ENCODE measurements at places on chromosomes 6 and 20.

DNA sequence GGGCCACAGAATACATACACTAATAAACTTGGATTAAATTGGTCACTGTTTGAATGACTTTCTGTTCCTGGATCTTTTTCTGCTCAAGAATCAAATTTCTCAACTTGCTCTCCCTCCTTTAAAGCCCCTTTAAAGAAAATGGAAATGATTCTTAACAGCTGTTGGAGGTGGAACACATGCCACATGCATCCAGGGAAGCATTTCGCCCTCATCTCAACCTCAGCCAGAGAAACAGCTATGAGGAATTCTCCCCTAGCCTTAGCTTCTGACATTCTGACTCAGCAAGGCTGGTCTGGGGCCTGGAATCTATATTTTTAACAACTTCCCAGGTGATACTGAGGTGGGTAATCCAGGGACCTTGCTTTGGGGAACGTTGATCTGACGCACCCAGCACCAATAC lies 263.4 kb upstream of the ECI2 start:
- no peaks in the 10 kb centered on the region for H3K36me3 ChIP-seq
- H3K4me3 ChIP-seq: no peak overlapping the region
- no peak overlapping the region for H3K27ac ChIP-seq

DNA sequence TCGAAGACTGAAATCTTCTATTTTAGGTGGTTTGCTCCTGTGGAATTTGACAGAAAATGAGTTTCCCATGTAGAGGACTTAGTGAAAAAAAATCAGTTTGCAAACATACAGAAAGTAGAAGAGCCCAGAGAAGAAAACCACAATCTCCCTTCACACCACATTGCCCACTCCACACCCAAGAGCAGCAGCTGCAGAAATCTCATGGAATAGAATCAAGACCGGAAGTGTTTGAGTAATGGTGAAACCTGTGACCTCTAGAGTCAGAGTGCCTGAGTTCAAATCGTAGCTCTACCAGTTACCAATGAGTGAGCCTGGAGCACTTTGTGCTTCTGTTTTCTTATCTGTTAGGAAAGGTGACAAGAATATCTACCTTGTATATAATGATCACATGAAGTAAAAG lies 4.6 kb downstream of the SIRPG start:
- no peak overlapping the region for H3K27ac ChIP-seq
- DNase-seq: no peak
- peaks cover 12% of the 10 kb centered on the region for H3K27me3 ChIP-seq
- no peak overlapping the region for H3K4me3 ChIP-seq
- H3K4me1 ChIP-seq: no peaks in the 10 kb centered on the region

DNA sequence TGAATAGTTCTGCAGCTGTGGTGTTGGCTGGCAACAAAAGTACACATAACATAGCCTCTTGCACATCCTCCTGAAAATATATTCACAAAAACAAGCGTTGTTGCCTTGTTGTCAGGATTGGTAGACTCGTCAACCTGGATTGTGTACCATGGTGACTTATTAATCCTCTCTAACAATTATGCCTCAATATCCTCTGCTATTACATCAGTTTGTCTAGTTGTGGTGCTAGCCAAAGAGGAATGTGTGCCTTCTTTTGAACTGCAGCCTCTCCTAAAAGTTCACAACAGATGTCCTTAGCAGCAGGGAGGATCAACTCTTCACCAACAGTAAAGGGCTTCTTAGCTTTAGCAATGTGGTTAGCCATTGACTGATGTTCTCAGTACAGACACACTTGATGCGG lies 3.6 kb upstream of the SF3B5 start:
- H3K27ac ChIP-seq: no peak overlapping the region
- H3K4me1 ChIP-seq: peaks cover 11% of the 10 kb centered on the region
- H3K4me3 ChIP-seq: no peak overlapping the region
- DNase-seq: no peak
- peaks cover 28% of the 10 kb centered on the region for H3K27me3 ChIP-seq
- peaks cover 5% of the 10 kb centered on the region for H3K36me3 ChIP-seq

DNA sequence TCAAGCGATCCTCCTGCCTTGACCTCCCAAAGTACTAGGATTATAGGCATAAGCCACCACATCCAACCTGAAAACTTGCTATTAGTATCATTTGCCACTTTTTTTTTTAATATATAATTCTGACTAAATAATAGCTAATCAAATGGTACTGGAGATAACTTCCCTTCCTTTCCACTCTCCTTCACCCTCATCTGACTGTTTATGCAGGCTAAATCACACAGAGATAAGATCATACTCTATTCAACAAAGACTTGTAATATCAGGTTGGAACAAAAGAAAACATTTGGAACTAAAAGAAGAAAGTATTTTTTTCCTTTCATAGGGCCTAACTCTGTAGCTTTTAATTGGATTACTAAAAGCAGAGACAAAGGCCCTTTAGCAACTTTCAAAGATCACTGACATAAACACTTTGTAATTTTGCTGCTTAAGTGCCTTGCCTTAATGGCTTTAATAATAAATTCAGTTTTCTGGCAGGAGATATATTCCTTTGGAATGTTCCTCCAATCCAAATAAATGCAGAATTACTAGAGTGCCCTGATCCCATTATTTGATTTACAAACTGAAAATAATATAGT lies 198.7 kb upstream of the ASCC3 start:
- no peak overlapping the region for H3K4me3 ChIP-seq
- H3K36me3 ChIP-seq: no peaks in the 10 kb centered on the region
- H3K27ac ChIP-seq: no peak overlapping the region
- no peaks in the 10 kb centered on the region for H3K4me1 ChIP-seq
- DNase-seq: no peak
- H3K27me3 ChIP-seq: no peaks in the 10 kb centered on the region

- H3K4me1 ChIP-seq: peaks cover 18% of the 10 kb centered on the region
- no peak for DNase-seq
- no peak overlapping the region for H3K27ac ChIP-seq
- H3K36me3 ChIP-seq: peaks cover 4% of the 10 kb centered on the region
- no peak overlapping the region for H3K4me3 ChIP-seq
- H3K27me3 ChIP-seq: peaks cover 1% of the 10 kb centered on the region
Measured at GRCh38 chr6:75116946-75117345, 88.9 kb downstream of the COL12A1 start.

- DNase-seq: no peak
- no peak overlapping the region for H3K4me3 ChIP-seq
- H3K27me3 ChIP-seq: no peaks in the 10 kb centered on the region
- H3K27ac ChIP-seq: no peak overlapping the region
- no peaks in the 10 kb centered on the region for H3K36me3 ChIP-seq
Measured at GRCh38 chr6:88492824-88493223, 326.7 kb upstream of the CNR1 start.

GRCh38 chr20:25083141-25083772 lies 1.3 kb upstream of the VSX1 start:
- peaks cover 4% of the 10 kb centered on the region for H3K36me3 ChIP-seq
- peak; percentile 50 for DNase-seq
- peaks cover 92% of the 10 kb centered on the region for H3K27me3 ChIP-seq
- no peak overlapping the region for H3K27ac ChIP-seq
- H3K4me1 ChIP-seq: peaks cover 7% of the 10 kb centered on the region

- no peak overlapping the region for H3K27ac ChIP-seq
- H3K4me1 ChIP-seq: peaks cover 21% of the 10 kb centered on the region
- DNase-seq: no peak
- no peaks in the 10 kb centered on the region for H3K36me3 ChIP-seq
Measured at GRCh38 chr6:111957623-111958315, 84.5 kb upstream of the FYN start.

DNA sequence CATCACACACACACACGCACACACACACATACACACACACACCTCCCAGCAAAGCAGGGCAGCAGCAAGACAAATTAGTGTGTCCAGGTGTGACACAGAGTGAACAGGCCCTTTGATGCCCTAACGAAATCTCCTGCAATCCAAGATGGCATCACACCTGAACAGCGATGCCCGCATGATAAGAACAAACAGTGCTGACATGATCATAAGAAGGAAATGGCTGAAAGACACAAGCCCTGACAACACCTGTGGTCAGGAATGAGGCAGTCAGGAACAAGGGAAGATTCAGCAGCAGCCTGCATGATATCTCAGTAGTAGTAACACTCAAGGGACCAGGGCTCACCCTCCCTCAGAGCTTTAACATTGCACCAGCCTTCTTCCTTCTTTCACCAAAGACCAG lies 156.9 kb downstream of the FAXC start:
- no peak for DNase-seq

DNA sequence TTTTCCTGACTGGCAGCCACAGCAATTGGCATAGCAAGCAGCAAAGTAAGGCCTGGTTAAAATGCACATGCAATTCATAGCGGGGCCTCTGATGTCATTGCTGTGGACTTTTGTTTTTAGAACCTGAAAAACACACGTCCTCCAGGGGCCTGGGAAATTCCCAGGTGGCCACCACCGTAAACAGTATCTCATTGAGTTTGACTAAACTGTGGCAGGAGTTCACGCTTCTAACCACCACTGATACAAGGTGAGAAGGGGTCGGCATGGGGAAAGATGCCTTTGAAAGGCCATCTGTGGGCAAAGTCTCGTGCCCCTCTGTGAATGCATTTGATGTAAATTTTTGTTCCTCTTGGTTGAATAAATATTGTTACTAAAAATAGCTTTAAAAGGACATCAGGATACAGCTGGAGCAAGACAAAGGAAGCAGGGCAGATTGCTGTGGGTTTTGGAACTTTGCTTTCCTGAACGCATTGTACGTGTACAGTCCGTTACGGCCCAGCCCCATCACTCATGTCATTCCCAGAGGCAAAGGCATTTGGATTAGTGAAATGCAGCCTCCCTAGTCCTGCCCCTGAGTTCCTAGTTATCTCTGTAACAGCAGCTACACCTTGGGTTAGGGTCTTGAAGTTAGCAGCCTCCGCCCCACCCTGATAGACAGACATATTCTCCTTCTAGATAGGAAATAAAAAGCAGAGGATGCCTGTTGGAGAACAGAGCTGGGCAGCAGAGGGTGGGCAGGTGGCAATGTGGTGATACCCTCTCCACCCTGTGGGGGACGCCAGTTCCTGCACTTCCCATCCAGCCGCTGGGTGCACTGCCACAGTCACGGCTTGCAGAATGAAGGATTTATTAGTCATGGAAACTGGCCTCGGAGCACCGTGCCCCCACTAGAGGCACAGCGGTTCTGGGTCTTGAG lies 80.3 kb downstream of the ZDHHC14 start:
- peak overlapping the region; percentile 8 for H3K27ac ChIP-seq
- no peak for DNase-seq
- H3K4me1 ChIP-seq: peaks cover 32% of the 10 kb centered on the region
- H3K27me3 ChIP-seq: peaks cover 3% of the 10 kb centered on the region
- H3K4me3 ChIP-seq: no peak overlapping the region

DNA sequence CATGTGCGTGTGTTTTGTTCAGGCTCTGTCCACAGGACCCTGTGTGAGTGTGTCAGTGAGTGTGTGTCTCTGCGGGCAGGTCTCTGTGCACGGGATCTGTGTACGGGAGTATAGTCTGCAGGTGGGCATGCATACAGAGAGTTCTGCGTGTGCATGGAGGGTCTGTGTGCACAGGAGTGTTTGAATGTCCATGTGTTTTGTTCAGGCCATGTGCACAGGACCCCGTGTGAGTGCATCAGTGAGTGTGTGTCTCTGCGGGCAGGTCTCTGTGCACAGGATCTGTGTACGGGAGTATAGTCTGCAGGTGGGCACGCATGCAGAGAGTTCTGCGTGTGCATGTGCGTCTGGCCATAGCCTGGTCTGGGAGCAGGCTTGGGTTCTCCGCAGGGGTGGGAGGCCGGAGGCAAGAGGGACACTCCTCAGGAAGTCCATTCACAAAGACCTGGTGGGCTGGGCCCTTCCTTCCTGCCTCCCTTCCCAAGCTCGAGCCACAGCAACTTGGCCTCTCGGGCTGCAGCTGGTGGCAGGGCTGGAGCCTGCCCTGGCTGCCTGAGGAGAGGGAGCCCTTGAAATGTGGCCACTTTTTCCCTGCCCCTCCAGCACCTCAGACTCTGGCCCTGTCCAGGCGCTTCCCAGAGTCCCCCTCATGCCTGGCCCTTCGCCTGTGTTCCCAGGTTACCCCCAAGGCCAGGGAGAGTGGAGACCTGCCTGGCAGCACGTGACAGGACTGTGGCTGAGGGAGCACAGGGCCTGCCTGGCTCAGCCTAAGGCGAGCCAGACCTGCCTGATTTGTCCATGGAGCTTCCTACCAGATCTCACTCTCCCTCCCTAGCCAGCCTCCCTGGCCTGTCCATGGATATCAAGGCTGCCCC lies 6.8 kb downstream of the HSPA12B start:
- H3K27me3 ChIP-seq: peaks cover 10% of the 10 kb centered on the region
- H3K4me1 ChIP-seq: peaks cover 30% of the 10 kb centered on the region
- no peak overlapping the region for H3K4me3 ChIP-seq
- no peak overlapping the region for H3K27ac ChIP-seq
- no peaks in the 10 kb centered on the region for H3K36me3 ChIP-seq

- H3K4me3 ChIP-seq: no peak overlapping the region
- H3K4me1 ChIP-seq: peaks cover 6% of the 10 kb centered on the region
- no peak overlapping the region for H3K27ac ChIP-seq
- DNase-seq: no peak
Measured at GRCh38 chr6:96795481-96795880, 41.8 kb downstream of the GPR63 start.

GRCh38 chr20:34522969-34523871 lies 7.0 kb downstream of the DYNLRB1 start:
- H3K27me3 ChIP-seq: no peaks in the 10 kb centered on the region
- H3K4me1 ChIP-seq: peaks cover 45% of the 10 kb centered on the region
- no peak overlapping the region for H3K4me3 ChIP-seq
- H3K36me3 ChIP-seq: peaks cover 36% of the 10 kb centered on the region
- DNase-seq: peak; percentile 77

DNA sequence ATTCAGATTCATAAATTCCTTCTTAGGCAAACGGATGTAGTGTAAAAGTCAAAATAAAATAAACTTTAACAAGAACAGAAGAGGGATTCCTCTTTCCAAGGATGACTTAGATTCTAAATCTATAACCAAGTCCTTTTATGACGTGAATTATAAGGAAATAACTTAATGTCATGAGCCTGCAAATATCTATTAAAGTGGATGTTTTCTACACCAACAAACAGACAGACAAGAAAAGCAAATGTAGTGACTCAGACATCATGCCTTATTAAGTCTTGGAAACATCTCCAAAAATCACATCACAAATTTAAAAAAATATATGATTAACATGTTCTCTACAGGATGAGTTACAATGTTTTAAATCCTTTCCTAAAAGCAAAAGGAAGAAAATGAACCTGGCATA lies 397.1 kb downstream of the ESR1 start:
- H3K4me1 ChIP-seq: no peaks in the 10 kb centered on the region
- H3K27me3 ChIP-seq: no peaks in the 10 kb centered on the region
- no peak overlapping the region for H3K27ac ChIP-seq
- H3K36me3 ChIP-seq: peaks cover 11% of the 10 kb centered on the region
- H3K4me3 ChIP-seq: no peak overlapping the region
- no peak for DNase-seq

DNA sequence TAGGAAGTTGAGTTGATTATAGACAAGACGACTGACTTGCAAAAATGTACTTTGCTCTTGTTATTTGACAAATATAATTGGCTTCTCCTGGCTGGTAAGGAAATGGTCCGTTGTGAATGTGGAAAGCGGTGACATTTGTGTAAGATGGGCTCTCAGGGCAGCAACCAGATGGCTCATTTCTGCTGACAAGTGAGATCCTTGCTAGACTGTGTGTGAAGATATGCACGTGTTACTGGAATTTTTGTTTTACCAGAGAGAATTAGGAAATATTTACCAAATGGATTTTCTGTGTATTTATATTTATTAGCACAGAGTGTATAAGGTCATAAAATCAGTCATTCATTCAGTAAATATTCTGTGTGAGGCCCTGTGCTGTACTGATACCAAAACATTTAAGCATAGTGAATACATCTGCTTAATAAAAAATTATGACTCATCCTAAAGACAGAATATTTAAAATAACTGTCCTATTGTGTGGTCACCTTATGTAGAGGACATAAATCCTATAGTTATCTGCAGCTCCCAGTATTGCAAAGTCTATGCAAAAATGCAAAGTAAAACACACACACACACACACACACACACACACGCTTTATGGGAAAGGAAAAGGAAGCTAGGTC lies 109.9 kb upstream of the ASF1A start:
- DNase-seq: no peak
- no peak overlapping the region for H3K27ac ChIP-seq
- no peak overlapping the region for H3K4me3 ChIP-seq
- peaks cover 29% of the 10 kb centered on the region for H3K4me1 ChIP-seq

Data from type B pancreatic cell (in vitro differentiated cells).